ENCODE measurements at places on chromosomes 11 and 22. TPM values are rescaled to one million over a fixed set of nuclear protein-coding genes. Genes with fewer than 3 reads are reported as not detected.

The RPS6KA4 gene
- 39.7 TPM for total RNA-seq

The CST6 gene
- total RNA-seq = 0.84 TPM

The PANX3 gene
- total RNA-seq = not detected

The LRP4 gene
- 1.2 TPM for total RNA-seq

The C11orf16 gene
- not detected for total RNA-seq

The TMEM86A gene
- total RNA-seq = 0.45 TPM

The KLHDC7B gene
- total RNA-seq = 0.17 TPM

The TRIM49 gene
- total RNA-seq = not detected

The GGTLC2 gene
- not detected for total RNA-seq

The SLC7A4 gene
- total RNA-seq = 0.17 TPM

The TSPAN18 gene
- not detected for total RNA-seq

The DBX1 gene
- not detected for total RNA-seq

The APOBEC3H gene
- total RNA-seq = 0.30 TPM

The SESN3 gene
- 3.9 TPM for total RNA-seq

The GRM5 gene
- not detected for total RNA-seq

The OSM gene
- total RNA-seq = not detected

The LIF gene
- total RNA-seq = 2.4 TPM

The ZP1 gene
- 0.50 TPM for total RNA-seq

The PDGFD gene
- 1.2 TPM for total RNA-seq

The LMNTD2 gene
- 0.59 TPM for total RNA-seq

The CCDC157 gene
- total RNA-seq = 3.4 TPM

The TTLL1 gene
- 10.4 TPM for total RNA-seq

The BDNF gene
- 8.4 TPM for total RNA-seq

The TRIM51 gene
- total RNA-seq = not detected

The OOSP3 gene
- not detected for total RNA-seq

The ZPR1 gene
- 39.8 TPM for total RNA-seq

The CRYAB gene
- 20.0 TPM for total RNA-seq

The CASP5 gene
- not detected for total RNA-seq

The ACRV1 gene
- total RNA-seq = not detected

The THY1 gene
- total RNA-seq = 72.6 TPM

The MRGPRX4 gene
- not detected for total RNA-seq

The CHADL gene
- total RNA-seq = 0.45 TPM

The RASGRP2 gene
- 0.15 TPM for total RNA-seq

The IL17REL gene
- not detected for total RNA-seq

The SLC25A1 gene
- total RNA-seq = 248 TPM

The MYRF gene
- total RNA-seq = 3.5 TPM

The KIAA0930 gene
- total RNA-seq = 15.5 TPM

The CDC42BPG gene
- total RNA-seq = 0.15 TPM

The SEPTIN3 gene
- total RNA-seq = under 0.01 TPM

The JHY gene
- total RNA-seq = 0.45 TPM

The CACNA1I gene
- not detected for total RNA-seq

The SAC3D1 gene
- total RNA-seq = 27.9 TPM

The TREH gene
- not detected for total RNA-seq

The RAB3IL1 gene
- 3.0 TPM for total RNA-seq

The MPPED2 gene
- 0.17 TPM for total RNA-seq
